ENCODE measurements at places on chromosomes 13 and 19.

GRCh38 chr19:45809643-45810159, 5.4 kb downstream of the RSPH6A start:
- no peak for DNase-seq

DNA sequence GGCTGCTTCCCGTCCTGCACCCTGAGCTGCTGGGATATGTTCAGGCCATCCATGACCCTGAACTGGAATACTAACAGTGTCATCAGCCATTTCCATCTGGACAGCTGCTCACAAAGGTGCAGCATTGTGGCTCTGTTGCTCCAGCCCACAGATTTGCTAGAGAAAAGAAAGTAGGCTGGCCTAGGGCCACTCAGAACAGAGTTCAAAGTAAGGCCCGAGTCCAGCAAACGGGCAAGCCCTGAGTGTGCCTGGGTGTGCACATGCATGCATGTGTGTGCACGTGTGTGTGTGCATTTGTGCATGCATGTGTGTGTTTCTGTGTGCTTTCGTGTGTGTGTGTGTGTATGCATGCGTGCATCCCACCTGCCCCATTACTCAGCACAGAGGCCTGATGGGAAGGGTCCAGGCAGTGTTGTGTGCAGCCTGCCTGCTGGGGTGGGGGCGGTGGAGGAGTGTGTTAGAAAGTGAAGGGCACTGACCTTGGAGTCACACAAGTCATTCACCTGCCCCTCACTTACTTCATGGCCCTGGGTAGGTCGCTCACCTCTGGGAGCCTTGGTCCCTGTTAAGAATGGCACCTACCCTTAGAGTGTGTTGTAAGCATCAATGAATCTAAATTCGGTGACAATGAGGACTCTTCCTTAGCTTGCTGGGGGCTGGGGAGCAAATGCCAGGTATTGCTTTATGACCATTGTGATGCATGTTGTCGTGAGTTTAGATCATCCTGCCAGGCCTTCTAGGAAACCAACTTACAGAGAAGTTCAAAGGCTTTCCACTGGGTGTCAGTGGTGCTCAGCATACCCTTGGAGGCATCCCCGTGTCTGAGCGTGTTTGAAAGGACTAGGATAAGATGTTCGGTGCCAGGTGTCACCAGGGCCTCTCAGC, 53.2 kb downstream of the GPR12 start:
- DNase-seq = no peak

DNA sequence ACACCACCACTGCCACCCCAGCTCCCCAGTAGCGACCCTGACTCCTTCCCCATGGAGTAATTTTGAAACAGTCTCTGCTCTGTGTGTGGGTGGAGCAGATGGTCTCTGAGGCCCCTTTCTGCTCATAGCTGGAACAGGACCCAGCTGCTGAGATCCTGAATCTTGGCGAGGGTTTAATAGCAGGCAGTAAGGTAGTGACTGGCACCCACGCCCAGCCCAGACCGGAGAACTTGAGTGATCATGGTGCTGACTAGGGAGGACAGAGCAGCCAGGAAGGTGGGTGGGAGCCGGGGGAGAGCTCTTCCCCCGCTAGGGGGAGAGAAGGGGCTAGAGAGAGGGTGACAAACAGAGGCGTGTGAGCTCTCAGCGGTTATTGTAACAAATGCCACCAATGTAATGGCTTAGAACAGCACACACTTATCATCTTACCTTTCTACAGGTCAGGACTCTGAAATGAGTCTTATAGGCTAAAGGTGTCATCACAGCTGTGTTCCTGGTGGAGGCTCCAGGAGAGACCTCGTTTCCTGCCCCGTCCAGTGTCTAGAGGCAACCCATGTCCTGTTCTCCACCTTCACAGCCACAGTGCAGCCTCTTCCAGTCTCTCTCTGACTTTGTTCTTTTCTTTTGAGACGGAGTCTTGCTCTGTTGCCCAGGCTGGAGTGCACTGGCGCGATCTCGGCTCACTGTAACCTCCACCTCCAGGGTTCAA, 7.2 kb upstream of the ACER1 start:
- DNase-seq = no peak

DNA sequence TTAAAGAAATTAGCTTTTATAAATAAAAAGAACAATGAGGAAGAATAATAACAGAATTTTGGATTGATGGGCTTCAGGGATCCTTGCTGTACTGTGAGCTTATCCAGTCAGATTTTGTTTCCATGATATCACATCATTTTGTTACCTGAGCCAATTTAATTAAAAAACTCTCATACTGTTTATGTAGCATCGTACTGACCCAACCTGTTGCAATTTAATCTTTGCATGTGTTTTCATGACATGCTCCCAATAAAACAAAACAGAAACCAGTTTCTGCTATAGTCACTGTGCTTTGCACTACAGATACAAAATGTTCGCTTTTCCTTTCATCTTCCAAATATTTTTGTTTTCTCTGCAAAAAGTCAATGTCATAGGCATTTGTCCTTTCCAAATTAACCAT, 109.7 kb upstream of the RNF113B start:
- no peak for DNase-seq

DNA sequence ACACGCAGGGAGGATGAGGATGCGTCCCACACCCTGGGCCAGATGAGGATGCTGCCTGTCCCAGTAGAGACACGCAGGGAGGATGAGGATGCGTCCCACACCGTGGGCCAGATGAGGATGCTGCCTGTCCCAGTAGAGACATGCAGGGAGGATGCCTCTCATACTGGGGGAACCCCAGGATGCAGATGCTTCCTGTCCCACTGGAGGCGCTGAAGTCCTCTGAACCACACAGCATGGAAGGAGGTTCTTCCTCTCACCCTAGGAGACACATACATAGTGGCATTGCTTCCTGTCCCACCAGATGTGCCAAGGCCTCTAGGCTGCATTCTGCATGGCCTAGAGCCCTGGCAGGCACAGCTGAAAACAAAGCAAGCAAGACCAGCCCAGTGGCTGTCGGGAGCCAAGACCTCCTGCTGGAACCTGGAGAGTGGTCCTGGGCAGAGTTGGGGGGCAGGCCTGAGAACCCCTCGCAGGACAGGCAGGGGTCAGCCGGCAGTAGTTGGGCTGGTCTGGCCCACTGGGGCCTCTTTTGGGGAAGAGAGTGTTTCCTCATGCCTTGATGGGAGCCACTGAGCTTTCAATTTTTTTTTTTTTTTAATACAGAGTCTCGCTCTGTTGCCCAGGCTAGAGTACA, 4.3 kb downstream of the HPN start:
- DNase-seq = no peak

GRCh38 chr19:5108123-5108596, 139.2 kb downstream of the KDM4B start:
- DNase-seq = no peak

Measured in CD8-positive, alpha-beta memory T cell (primary cell).